ENCODE measurements at places on chromosomes 11 and 22. TPM values are rescaled to one million over a fixed set of nuclear protein-coding genes. Genes with fewer than 3 reads are reported as not detected.
A peak's percentile ranks its signal among the peaks of the same experiment; 100 is the strongest.

Gene CCDC82
- 38.2 TPM for total RNA-seq

Gene OR8G1
- not detected for total RNA-seq

Gene CCND1
- total RNA-seq, result 331 TPM

Gene TUBA8
- total RNA-seq, result 0.56 TPM

Gene C11orf21
- total RNA-seq, result 0.21 TPM

Gene CECR2
- 1.1 TPM for total RNA-seq

Gene MAML2
- total RNA-seq, result 12.2 TPM

Gene APOL5
- total RNA-seq, result not detected

Gene LPXN
- 2.1 TPM for total RNA-seq

Gene OR5P2
- not detected for total RNA-seq

DNA sequence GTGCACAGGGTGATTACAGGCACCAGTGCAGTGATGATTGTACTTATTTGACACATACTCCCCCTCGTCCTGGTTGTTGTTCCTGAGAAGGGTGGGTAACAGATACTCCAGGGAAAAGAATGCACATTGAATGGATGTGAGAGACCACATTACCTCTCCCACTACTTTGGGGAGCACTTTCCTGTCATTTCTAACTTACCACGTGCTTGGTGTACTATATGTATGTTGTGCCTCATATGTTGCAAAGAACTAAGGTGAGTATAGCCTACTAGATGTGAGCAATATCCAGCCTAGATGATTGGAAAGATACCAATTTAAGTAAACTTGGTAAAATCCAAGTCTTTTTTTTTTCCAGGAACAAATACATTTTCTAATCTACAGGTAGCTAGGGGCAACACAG is 14.3 kb upstream of the SCARF2 start:
- no peaks in the 10 kb centered on the region for H3K36me3 ChIP-seq
- no peak for DNase-seq
- no peak overlapping the region for H3K4me3 ChIP-seq
- no peaks in the 10 kb centered on the region for H3K27me3 ChIP-seq
- H3K4me1 ChIP-seq, result no peaks in the 10 kb centered on the region

GRCh38 chr22:37309211-37310074 is 27.1 kb downstream of the CYTH4 start:
- H3K27me3 ChIP-seq, result no peaks in the 10 kb centered on the region
- H3K4me3 ChIP-seq, result no peak overlapping the region
- H3K36me3 ChIP-seq, result no peaks in the 10 kb centered on the region
- H3K27ac ChIP-seq, result no peak overlapping the region
- peaks cover 6% of the 10 kb centered on the region for H3K4me1 ChIP-seq
- DNase-seq, result no peak

GRCh38 chr11:122102426-122102825 is 13.6 kb downstream of the BLID start:
- H3K27ac ChIP-seq, result no peak overlapping the region
- DNase-seq, result no peak
- peaks cover 2% of the 10 kb centered on the region for H3K27me3 ChIP-seq
- no peak overlapping the region for H3K4me3 ChIP-seq

DNA sequence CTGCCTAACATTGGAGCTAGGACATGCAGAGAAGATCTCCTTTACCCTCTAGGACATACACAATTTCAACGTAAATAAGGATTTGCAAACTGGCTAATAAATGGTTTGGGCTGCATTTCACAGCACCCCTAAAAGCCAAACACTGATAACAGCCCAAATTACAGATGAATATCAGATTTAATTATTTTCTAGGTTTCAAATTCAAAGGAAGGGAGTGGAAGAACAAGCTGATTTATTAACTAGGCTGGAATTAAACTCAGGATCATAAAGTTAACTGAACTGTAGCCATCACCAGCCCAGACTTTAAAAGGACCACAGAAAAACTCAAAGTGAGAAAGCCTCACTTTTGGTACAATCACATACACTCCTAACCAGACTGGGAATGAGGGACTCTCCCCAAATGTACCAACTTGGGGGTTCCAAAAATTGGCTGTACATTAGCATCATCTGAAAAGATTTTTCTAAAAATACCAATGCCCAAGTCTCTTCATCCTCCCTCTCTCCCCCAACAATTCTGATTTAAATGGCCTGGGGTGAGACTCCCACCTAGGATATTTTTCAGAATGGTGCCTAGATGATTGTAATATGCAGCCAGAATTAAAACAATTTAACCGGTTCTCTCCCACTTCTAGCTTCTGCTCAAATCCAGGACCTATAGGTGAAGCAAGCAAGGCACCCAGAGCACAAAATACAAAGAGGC is 43.5 kb downstream of the SYTL2 start:
- no peaks in the 10 kb centered on the region for H3K27me3 ChIP-seq
- H3K4me3 ChIP-seq, result no peak overlapping the region
- DNase-seq, result no peak
- no peak overlapping the region for H3K27ac ChIP-seq

DNA sequence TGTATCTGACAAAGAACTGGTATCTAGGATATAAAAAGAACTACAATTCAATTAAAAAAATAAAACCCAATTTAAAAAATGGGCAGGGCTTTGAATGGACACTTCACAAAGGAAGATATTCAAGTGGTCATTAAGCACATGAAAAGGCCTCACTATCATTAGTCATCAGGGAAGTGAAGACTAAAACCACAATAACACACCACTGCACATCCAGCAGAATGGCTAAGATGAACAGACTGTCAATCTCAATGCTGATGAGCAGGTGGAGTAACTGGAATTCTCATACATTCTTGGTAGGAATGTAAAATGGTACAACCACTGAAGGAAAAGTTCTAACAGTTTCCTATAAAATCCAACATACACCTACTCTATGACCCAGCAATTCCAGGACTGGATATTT is 8.9 kb downstream of the HPS4 start:
- no peak for DNase-seq
- H3K4me1 ChIP-seq, result 0 out of 2 replicates have a peak, but pooled peaks cover 5% of the 10 kb centered on the region
- H3K4me3 ChIP-seq, result no peak overlapping the region
- no peak overlapping the region for H3K27ac ChIP-seq
- peaks cover 3% of the 10 kb centered on the region for H3K36me3 ChIP-seq

DNA sequence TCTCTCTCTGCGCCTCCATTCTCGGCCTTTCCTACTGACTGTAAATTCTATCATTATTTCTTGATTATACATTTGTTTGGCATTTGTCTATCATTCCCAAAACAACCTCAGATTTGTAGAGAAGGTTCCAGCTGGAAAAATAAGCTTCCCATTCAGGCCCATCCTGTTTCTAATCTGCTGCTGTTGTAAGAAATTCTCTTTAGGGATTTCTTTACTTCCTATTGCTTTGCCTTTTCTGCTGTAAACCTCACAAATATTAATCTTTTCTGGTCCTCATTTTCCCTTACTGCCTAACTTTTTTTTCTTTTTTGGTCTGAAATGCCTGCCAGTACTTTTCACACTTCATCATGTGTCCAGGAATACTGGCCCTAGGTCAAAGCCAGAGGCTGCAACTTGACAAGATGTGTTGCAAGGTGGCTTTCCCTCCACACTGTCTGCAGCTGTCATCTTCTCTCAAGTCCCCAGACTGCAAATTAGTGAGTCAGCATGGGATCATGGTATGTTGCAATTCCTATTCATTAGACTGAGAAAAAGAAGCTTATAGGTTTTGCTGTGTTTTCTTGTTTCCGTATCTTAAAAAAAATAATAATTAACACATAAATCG is 858.7 kb upstream of the CHORDC1 start:
- no peak overlapping the region for H3K27ac ChIP-seq
- no peaks in the 10 kb centered on the region for H3K36me3 ChIP-seq
- H3K27me3 ChIP-seq, result no peaks in the 10 kb centered on the region

GRCh38 chr11:102347462-102348370 is 702 bp downstream of the BIRC2 start:
- H3K4me1 ChIP-seq, result peaks cover 17% of the 10 kb centered on the region
- DNase-seq, result no peak
- peaks cover 2% of the 10 kb centered on the region for H3K36me3 ChIP-seq
- H3K27me3 ChIP-seq, result no peaks in the 10 kb centered on the region
- H3K4me3 ChIP-seq, result peak overlapping the region; percentile 52
- peak overlapping the region; percentile 68 for H3K27ac ChIP-seq

DNA sequence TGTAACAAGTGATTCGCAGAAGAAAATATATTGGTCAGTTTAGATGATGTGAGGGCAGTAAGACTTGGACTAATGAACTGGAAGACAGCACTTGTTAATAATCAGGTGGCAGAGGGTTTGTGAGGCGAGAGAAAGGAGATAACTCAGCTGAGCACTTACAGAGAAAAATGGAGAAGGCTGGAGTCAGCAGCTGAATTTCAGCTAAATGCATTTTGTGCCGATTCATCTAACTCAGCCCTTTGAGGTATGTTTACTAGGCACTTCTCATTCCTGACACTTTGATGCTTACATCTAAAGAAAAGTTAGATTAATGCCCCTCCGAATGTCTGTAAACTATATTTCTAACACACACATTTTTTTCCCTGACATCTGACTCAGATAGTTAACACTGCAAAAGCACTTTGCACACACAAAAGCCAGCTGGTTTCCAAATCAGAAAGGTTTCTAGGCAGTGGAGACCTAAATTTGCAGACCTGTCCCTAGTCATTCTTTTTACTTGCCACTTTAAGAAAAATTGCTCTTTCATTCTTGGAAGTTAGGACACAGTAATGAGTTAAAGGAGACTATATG is 859.5 kb upstream of the CCDC90B start:
- H3K27me3 ChIP-seq, result no peaks in the 10 kb centered on the region
- no peak overlapping the region for H3K27ac ChIP-seq
- H3K4me3 ChIP-seq, result no peak overlapping the region
- H3K4me1 ChIP-seq, result no peaks in the 10 kb centered on the region
